ENCODE measurements at places on chromosomes 13 and 19. TPM values are rescaled to one million over a fixed set of nuclear protein-coding genes. Genes with fewer than 3 reads are reported as not detected.

The SIRT6 gene
- total RNA-seq, result 46.4 TPM

DNA sequence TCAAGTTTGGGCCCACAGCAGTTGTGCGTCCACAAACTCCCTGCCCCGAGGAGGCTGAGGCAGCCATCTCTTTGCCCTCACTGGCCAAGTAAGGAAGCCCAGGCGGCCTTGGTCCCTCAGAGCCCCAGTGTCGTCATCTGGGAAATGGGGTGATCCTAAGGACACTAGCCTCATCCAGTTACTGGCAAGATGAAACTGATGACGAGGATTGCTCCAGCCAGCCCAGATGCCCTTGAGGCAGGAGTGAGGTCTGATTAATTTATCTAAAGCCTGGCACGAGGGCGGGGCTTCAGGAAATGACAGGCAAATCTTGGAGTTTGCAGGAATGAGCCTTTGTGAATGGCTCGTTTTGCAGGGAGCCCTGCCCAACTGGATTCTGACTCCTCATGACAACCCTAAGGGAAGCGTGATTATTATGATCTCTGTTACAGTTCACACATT lies 5.6 kb downstream of the LIPE start:
- peaks cover 32% of the 10 kb centered on the region for H3K4me1 ChIP-seq
- H3K36me3 ChIP-seq, result peaks cover 4% of the 10 kb centered on the region
- H3K4me3 ChIP-seq, result peak overlapping the region; percentile 99
- no peak overlapping the region for H3K27ac ChIP-seq
- H3K27me3 ChIP-seq, result no peaks in the 10 kb centered on the region

DNA sequence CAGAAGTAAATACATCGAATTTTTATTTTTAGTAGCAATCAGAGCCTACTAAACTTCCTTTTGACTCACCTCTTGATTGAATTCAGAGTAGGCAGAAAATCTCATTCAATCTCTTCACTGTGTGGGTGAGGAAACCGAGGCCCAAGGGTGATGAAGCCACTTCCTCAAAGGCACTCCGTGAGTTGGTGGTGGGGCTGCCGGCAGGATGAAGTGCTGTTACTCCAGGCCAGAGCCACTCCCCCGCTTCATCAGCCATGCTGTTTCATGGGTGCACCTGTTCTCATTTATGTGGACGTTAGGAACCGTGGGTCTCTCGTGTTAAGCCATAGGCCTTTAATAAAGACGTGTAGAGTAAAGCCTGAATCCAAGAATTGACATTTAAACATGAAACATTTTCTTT lies 13.2 kb downstream of the ING1 start:
- H3K4me3 ChIP-seq, result peak overlapping the region; percentile 20
- peak overlapping the region; percentile 5 for H3K27ac ChIP-seq
- peaks cover 3% of the 10 kb centered on the region for H3K36me3 ChIP-seq
- peaks cover 20% of the 10 kb centered on the region for H3K4me1 ChIP-seq
- DNase-seq, result peak; percentile 43
- peaks cover 10% of the 10 kb centered on the region for H3K27me3 ChIP-seq

The GPC5 gene
- total RNA-seq, result not detected

The PSG6 gene
- not detected for total RNA-seq

The KLHL1 gene
- total RNA-seq, result not detected
